Activated T-cell treated with anti-CD3 and anti-CD28 coated beads for 4 hours (primary cell): ENCODE measurements at places on chromosomes 7 and 10.

DNA sequence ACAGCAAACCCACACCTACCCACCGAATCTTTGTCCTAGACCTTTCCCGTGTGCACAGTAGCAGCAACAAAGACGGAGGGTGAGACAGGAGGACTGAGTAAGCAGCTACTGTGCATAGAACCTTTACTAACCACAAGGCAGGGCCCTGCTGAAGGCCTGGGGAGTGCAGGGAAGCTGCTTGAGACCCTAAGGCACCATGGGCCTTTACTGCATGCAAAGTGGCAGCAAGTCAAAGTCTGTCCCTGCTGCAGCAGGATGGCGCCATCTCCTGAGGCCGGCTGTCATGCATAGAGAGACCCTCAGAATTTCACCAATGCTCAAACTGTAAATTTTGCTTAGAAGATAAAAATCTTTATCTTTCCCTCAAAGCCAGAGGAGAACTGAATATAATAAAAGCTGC lies 610.5 kb downstream of the ACTR3B start:
- no peak for DNase-seq

DNA sequence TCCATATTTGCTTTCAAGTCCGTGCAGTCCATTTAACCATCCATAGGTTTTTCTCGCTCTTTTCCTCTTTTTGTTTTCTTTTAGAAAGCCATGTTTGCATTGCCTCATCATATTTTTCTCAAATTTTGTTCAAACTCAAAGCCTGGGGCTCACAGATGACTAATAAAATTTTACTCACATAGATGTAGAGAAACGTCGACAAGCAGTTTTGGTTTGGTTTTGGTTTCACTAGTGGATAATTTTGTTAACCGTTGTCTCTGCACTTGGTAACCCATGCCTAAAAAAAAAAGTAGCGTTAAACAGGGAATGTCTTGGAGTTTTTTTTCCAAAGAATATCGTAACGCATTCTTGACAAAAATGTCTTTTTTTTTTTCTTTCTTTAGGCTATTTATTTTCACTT lies 344.2 kb upstream of the GALNT17 start:
- no peak for DNase-seq

GRCh38 chr10:91796331-91797047 lies 1.7 kb upstream of the TNKS2 start:
- DNase-seq: peak; percentile 35

- no peak for DNase-seq
These were observed 97.1 kb downstream of the TCF7L2 start for GRCh38 chr10:113047151-113047550.

DNA sequence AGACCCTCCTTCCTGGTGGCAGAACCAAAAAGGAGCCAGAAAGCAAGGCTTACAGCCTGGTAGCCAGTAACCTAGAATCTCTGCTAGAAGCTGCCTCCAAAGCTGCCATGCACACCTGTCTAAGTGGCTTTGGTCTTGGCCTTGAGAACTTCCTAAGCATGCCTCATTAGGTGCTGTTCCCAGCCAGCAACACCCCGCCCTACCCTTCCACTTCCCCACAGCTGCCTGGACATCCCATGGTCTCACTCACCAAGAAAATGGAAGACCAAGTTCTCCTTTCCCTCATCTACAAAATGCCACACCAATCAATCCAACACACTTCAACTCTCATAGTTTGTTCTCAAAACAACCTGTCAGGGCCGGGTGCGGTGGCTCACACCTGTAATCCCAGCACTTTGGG lies 4.2 kb downstream of the PSAP start:
- no peak for DNase-seq

DNA sequence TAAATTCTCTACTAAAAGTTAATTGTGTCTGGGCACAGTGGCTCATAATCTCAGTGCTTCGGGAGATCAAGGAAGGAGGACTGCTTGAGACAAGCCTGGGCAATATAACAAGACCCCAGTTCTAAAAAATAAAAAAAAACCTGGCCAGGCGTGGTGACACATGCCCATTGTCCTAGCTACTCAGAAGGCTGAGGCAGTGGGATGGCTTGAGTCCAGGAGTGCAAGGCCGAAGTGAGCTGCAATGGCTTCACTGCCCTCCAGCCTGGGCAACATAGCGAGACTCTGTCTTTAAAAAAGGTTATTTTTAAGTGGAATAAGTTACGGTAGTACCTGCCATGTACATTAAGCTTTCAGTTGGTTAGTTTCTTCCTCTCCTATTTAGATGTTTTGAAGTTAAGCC lies 28.9 kb downstream of the CDK14 start:
- no peak for DNase-seq

GRCh38 chr7:17495655-17496394 lies 197.4 kb downstream of the AHR start:
- no peak for DNase-seq

- DNase-seq: no peak
These were observed 56.8 kb upstream of the LANCL2 start for GRCh38 chr7:55308186-55308929.

- no peak for DNase-seq
These were observed 994 bp upstream of the MAGI2 start for GRCh38 chr7:79454361-79454960.

GRCh38 chr7:41886901-41887311 lies 184.0 kb upstream of the INHBA start:
- DNase-seq: no peak

- no peak for DNase-seq
These were observed 159.1 kb upstream of the YAE1 start for GRCh38 chr7:39407137-39407536.

GRCh38 chr10:25808372-25808771 lies 125.7 kb upstream of the MYO3A start:
- DNase-seq: no peak

DNA sequence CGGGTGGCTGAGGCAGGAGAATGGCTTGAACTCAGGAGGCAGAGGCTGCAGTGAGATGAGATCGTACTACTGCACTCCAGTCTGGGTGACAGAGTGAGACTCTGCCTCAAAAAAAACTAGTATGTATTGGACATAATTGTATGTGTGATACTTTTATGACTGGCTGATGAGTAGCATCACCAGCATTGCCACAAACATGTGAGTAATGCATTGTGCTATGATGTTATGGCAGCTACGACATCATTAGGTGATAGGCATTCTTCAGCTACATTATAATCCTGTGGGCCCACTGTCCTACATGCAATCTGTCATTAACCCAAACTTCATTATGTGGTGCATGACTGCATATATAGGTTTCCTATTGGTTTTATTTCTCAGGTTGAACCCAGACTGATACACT lies 352.4 kb downstream of the GALNT17 start:
- no peak for DNase-seq

- DNase-seq: no peak
These were observed 11.8 kb downstream of the CALY start for GRCh38 chr10:133324857-133325260.

- no peak for DNase-seq
These were observed 21.2 kb downstream of the PDE1C start for GRCh38 chr7:32048970-32049491.

GRCh38 chr10:49617121-49618020 lies 3.5 kb downstream of the CHAT start:
- DNase-seq: no peak

DNA sequence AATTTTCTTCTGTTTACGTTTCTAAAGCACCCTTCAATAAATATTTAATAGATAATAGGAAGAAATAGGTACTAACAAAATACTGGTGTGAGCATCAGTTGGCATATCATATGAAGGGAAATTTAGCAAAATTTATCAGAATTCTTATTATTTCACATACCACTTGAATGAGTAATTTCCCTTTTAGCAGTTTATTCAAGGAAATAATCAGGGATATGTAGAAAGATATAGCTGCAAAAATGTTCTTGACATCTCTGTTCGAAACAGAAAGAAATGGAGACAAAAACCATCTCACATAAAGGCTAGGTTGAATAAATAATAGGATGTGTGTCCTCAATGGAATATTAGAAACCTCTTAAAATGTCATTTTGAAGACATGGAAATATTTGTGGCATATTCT lies 35.8 kb upstream of the PIP4K2A start:
- no peak for DNase-seq

GRCh38 chr7:104652434-104652833 lies 324.0 kb downstream of the LHFPL3 start:
- DNase-seq: no peak

DNA sequence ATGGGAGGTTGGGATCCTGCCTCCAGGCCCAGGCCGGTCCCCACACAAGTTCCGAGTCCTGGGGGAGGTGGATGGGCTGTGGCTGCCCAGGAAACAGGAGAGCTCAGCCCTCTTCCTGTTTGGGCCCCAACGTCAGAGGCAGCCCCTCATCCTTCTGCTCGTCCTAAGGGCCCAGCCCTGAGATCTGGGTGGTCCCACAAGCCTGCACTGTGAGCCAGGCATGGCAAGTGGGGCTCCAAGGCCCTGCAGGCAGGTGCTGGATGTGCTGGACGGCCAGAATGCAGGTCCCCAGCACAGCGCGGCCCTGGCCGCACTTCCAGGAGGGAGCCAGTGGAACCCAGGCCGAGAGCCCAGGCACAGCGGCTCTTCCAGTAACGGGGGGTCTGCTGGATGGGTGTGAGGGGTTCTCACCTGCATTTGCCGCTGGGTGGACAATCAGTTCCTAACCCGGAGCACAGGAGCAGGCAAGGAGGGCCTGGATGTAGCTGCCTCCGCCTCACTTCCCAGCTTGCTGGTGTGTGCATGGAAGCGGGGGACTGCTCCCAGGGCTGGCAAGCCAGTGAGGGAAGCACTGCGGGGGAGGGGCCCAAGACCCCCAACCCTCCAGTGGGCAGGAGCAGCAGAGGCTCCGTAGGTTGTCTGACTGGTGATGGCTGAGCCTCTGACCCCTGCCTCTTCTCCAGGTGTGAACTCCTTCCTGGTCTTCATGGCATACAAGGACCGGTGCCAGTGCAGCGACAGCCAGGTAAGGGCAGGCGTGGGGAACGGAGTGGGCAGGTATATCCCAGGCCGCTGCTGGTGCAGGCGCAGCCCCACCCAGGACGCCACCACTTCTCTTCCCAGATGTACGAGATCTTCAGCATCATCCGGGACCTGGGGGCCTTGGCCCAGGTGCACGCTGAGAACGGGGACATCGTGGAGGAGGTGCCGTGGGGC lies 9.7 kb downstream of the DPYSL4 start:
- DNase-seq: no peak
